ENCODE measurements at places on chromosomes 11 and 22.

DNA sequence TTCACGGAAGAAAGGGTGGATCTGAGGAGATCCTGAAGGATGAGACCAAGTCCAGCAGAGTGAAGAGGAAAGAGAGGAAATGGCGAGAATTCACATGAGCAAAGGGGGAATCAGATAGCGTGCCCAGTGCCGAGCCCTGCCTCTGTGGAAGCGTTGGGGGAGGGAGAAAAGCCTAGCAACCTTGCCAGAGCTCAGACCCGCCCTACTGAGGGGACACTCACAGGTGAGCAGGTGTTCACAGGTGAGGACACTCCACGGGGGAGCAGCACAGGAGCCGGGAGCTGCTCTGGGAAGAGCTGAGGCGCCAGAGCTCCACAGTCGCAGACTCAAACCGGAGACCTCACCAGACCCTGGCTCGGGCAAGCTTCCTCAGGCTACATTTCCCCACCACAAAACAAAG, 56.2 kb downstream of the MICAL3 start:
- DNase-seq, result no peak

GRCh38 chr11:102383839-102384238, 36.8 kb downstream of the BIRC2 start:
- no peak for DNase-seq

GRCh38 chr11:93704237-93704636, 37.1 kb downstream of the TAF1D start:
- no peak for DNase-seq

GRCh38 chr11:32963721-32964120, 52.0 kb upstream of the DEPDC7 start:
- DNase-seq, result no peak

DNA sequence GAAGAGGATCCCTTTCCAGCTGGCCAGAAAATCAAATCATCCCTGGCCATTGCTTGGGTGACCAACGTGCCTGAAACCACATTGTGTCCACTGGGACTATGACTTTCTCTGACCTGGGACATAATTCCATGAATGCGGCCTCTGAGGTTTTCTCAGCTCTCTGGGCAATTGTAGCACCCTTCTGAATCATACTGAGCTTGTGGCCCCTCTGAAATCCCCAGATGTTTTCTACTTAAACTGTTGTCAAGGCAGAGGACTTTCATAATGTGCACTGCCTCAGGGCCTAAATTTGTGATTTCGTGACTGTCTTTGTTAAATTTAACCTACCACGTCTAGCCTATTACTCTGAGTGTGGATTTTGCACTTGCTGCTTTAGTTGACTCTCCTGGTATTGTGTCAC, 321.1 kb upstream of the PLET1 start:
- no peak for DNase-seq

- no peak for DNase-seq
Observed at GRCh38 chr11:66745356-66746235, 16.6 kb upstream of the SPTBN2 start.

GRCh38 chr11:465896-466530, 15.9 kb downstream of the PTDSS2 start:
- no peak for DNase-seq

Measured in fibroblast of skin of back (primary cell).